GM23338 (cell line): ENCODE measurements at places on chromosomes 12 and 14. TPM values are rescaled to one million over a fixed set of nuclear protein-coding genes. Genes with fewer than 3 reads are reported as not detected.

DNA sequence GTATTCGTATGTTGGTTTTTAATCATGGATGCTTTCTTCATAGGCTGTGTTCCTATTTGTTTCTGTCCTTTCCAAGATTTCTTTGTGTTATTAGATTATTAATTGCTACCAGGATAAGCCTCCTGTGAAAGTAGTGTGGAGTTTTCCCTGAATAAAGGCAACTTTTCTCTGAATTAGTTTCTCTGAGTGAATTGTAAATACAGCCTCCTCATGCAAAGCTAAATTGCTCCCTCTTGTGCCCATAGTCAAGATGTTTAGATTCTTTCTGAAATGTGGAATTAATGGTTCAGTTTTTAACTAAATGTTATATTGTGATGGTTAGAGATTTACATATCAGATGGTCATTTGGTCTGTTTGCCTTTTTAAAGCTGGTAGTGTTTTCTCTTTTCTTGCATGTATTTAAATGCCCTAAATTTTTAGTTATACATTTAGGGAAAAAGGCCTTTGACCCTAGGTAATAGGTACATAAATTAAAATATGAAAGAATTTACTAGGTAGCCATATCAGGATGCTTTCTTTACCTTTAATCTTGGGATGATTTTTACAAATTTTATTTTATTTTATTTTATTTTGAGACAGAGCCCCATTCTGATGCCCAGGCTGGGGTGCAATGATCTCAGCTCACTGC is 8.9 kb downstream of the APAF1 start:
- no peaks in the 10 kb centered on the region for H3K4me1 ChIP-seq
- no peak overlapping the region for H3K4me3 ChIP-seq
- H3K27ac ChIP-seq = no peak overlapping the region
- DNase-seq = peak; percentile 72
- no peaks in the 10 kb centered on the region for H3K27me3 ChIP-seq

- no peak overlapping the region for H3K4me3 ChIP-seq
- DNase-seq = no peak
- no peaks in the 10 kb centered on the region for H3K36me3 ChIP-seq
- no peaks in the 10 kb centered on the region for H3K27me3 ChIP-seq
- H3K4me1 ChIP-seq = no peaks in the 10 kb centered on the region
- H3K27ac ChIP-seq = no peak overlapping the region
Measured at GRCh38 chr14:105844810-105845724, 318.7 kb downstream of the TMEM121 start.

- no peaks in the 10 kb centered on the region for H3K36me3 ChIP-seq
- no peak overlapping the region for H3K27ac ChIP-seq
- no peaks in the 10 kb centered on the region for H3K27me3 ChIP-seq
- no peaks in the 10 kb centered on the region for H3K4me1 ChIP-seq
- H3K4me3 ChIP-seq = no peak overlapping the region
Measured at GRCh38 chr14:94458096-94458495, 5.5 kb upstream of the SERPINA11 start.

GRCh38 chr14:102927346-102927877 is 4.9 kb downstream of the AMN start:
- peaks cover 90% of the 10 kb centered on the region for H3K27me3 ChIP-seq
- no peaks in the 10 kb centered on the region for H3K36me3 ChIP-seq
- H3K4me3 ChIP-seq = peak overlapping the region; percentile 92
- peak; percentile 47 for DNase-seq
- no peak overlapping the region for H3K27ac ChIP-seq

The ADSS1 gene
- total RNA-seq = 4.3 and 11.6 TPM in 2 replicates

GRCh38 chr12:130240831-130241590 is 78.7 kb downstream of the FZD10 start:
- no peaks in the 10 kb centered on the region for H3K36me3 ChIP-seq
- no peak for DNase-seq
- no peak overlapping the region for H3K4me3 ChIP-seq
- no peaks in the 10 kb centered on the region for H3K4me1 ChIP-seq
- H3K27ac ChIP-seq = no peak overlapping the region

DNA sequence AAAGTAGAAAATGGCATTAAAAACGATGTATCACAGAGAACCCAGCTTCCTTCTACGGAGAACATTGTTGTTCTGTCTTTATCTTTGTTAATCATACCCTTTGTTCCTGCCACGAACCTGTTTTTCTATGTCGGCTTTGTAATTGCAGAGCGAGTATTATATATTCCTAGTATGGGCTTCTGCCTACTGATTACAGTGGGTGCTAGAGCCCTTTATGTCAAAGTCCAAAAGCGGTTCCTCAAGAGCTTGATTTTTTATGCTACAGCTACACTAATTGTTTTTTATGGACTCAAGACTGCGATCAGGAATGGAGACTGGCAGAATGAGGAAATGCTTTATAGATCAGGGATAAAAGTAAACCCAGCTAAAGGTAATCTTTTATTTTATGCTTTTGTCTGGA is 209.6 kb downstream of the TMTC2 start:
- H3K4me3 ChIP-seq = no peak overlapping the region
- no peaks in the 10 kb centered on the region for H3K4me1 ChIP-seq
- no peak overlapping the region for H3K27ac ChIP-seq
- no peaks in the 10 kb centered on the region for H3K27me3 ChIP-seq
- no peak for DNase-seq
- no peaks in the 10 kb centered on the region for H3K36me3 ChIP-seq

The RTL1 gene
- total RNA-seq = not detected in 2 replicates

The MSI1 gene
- total RNA-seq = 8.1 and 12.8 TPM in 2 replicates

The LIN7A gene
- total RNA-seq = 6.2 and 6.5 TPM in 2 replicates

The PPP1R1A gene
- total RNA-seq = 7.6 and 8.4 TPM in 2 replicates

- no peak overlapping the region for H3K4me3 ChIP-seq
- H3K36me3 ChIP-seq = no peaks in the 10 kb centered on the region
- H3K4me1 ChIP-seq = no peaks in the 10 kb centered on the region
- no peak overlapping the region for H3K27ac ChIP-seq
- DNase-seq = no peak
Measured at GRCh38 chr14:24463884-24464785, 21.6 kb upstream of the SDR39U1 start.

- no peak overlapping the region for H3K27ac ChIP-seq
- no peaks in the 10 kb centered on the region for H3K27me3 ChIP-seq
- no peak for DNase-seq
- H3K4me1 ChIP-seq = peaks cover 16% of the 10 kb centered on the region
- no peak overlapping the region for H3K4me3 ChIP-seq
- H3K36me3 ChIP-seq = no peaks in the 10 kb centered on the region
Measured at GRCh38 chr14:60773558-60773957, 39.0 kb downstream of the MNAT1 start.

The PELI2 gene
- total RNA-seq = 23.7 and 24.5 TPM in 2 replicates

The TEX22 gene
- 0.21 and 0.54 TPM in 2 replicates for total RNA-seq

The LTBR gene
- total RNA-seq = 6.8 and 7.1 TPM in 2 replicates

GRCh38 chr14:68589447-68590200 is 203.2 kb downstream of the ZFP36L1 start:
- no peak for DNase-seq
- no peak overlapping the region for H3K4me3 ChIP-seq
- peaks cover 31% of the 10 kb centered on the region for H3K4me1 ChIP-seq
- H3K27me3 ChIP-seq = no peaks in the 10 kb centered on the region

The KRT85 gene
- total RNA-seq = not detected in 2 replicates

The NPFF gene
- total RNA-seq = 0.69 TPM in 1 of 2 replicates, not detected in the other

- no peaks in the 10 kb centered on the region for H3K27me3 ChIP-seq
- H3K36me3 ChIP-seq = no peaks in the 10 kb centered on the region
- H3K4me1 ChIP-seq = no peaks in the 10 kb centered on the region
- peak; percentile 94 for DNase-seq
- no peak overlapping the region for H3K27ac ChIP-seq
- H3K4me3 ChIP-seq = no peak overlapping the region
Measured at GRCh38 chr14:60561845-60562746, 53.1 kb downstream of the SIX6 start.

DNA sequence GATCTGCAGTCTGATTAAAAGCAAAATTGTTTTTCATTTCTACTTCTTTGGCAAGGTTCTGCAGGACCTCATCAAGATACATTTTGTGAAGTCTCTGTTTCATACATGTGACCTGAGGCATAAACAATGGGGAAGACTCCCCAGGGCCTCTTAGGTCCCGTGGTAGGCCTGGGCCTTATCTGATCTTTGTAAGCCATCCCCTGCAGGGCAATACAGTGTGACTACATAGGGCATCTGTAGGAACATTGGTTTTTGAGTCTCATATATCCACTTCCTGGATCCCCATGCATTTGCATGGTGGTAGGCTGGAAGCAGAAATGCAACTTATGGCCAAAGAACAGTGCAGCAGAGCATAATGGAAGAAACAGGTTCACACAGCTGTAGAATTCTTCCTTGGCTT is 6.0 kb downstream of the FAR2 start:
- no peak overlapping the region for H3K4me3 ChIP-seq
- DNase-seq = no peak
- peaks cover 6% of the 10 kb centered on the region; the same call in 1 of the 2 replicates for H3K27me3 ChIP-seq
- H3K36me3 ChIP-seq = no peaks in the 10 kb centered on the region
- H3K4me1 ChIP-seq = peaks cover 26% of the 10 kb centered on the region
- no peak overlapping the region for H3K27ac ChIP-seq

DNA sequence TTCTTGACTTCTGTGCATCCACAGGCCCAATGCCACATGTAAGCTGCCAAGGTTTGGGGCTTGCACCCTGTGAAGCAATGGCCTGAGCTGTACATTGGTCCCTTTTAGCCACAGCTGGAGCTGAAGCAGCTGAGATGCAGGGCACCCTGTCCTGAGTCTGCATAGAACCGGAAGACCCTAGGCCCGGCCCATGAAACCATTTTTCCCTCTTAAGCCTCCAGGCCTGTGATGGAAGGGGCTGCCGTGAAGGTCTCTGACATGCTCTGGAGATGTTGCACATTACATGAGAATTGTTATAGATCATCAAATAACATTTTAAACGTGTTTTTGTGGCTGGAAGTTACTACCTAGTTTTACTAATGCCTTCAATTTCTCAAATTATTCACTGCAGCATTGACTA is 188.7 kb downstream of the RPAP3 start:
- no peak overlapping the region for H3K27ac ChIP-seq
- no peaks in the 10 kb centered on the region for H3K4me1 ChIP-seq
- no peak for DNase-seq
- no peaks in the 10 kb centered on the region for H3K27me3 ChIP-seq
- no peak overlapping the region for H3K4me3 ChIP-seq
